Suprapubic skin (tissue), 4 donors: ENCODE measurements at places on chromosomes 5 and 9. TPM values are rescaled to one million over a fixed set of nuclear protein-coding genes. Genes with fewer than 3 reads are reported as not detected.

GRCh38 chr5:62206150-62206829 is 99.7 kb upstream of the KIF2A start:
- DNase-seq: no peak

GRCh38 chr9:126516561-126516935 is 97.2 kb upstream of the LMX1B start:
- DNase-seq: no peak

DNA sequence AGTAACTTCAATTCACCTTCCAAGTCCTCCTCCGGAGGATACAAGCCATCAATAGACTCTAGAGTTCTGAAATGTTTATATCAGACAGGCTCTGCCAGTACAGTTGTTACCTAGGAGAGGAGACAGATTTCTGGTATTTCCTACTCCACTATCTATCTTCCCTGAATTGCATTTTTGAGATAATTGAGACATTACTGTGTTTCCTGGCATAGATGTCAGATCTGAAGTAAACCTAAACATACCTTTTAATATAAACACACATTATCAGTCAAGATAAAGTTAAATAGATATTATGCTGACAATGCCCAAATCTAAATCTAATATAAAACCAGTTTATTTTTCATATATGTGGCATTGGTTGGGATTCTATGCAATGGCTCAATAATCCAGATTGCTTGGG is 8.2 kb upstream of the TYRP1 start:
- no peak for DNase-seq

Gene EDIL3
- total RNA-seq: 19.3 TPM

Gene ZNF366
- total RNA-seq: 3.6 TPM
